ENCODE measurements at places on chromosomes 2 and 18. TPM values are rescaled to one million over a fixed set of nuclear protein-coding genes. Genes with fewer than 3 reads are reported as not detected.

ADRA2B gene
- 1.1 TPM for total RNA-seq

DNA sequence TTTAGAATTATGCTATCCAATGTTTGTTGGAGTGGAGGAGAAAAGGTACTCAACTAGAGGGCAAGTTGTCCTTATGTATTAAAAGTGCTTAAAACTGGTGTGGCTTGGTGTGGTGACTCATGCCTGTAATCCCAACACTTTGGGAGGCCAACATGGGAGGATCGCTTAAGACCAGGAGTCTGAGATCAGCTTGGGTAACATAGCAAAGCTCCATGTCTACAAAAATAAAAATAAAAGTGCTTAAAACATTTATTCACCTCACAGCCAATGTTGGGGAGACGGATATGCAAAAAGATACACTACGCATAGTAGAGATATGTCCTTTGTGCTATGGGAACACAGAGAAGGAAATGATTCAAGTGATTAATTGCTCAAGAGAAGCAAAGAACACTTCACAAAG is 19.3 kb upstream of the TNFAIP6 start:
- DNase-seq = no peak

GRCh38 chr18:80143881-80144280 is 34.8 kb downstream of the ADNP2 start:
- DNase-seq = no peak

GRCh38 chr2:67799886-67800285 is 262.9 kb downstream of the C1D start:
- no peak for DNase-seq

DNA sequence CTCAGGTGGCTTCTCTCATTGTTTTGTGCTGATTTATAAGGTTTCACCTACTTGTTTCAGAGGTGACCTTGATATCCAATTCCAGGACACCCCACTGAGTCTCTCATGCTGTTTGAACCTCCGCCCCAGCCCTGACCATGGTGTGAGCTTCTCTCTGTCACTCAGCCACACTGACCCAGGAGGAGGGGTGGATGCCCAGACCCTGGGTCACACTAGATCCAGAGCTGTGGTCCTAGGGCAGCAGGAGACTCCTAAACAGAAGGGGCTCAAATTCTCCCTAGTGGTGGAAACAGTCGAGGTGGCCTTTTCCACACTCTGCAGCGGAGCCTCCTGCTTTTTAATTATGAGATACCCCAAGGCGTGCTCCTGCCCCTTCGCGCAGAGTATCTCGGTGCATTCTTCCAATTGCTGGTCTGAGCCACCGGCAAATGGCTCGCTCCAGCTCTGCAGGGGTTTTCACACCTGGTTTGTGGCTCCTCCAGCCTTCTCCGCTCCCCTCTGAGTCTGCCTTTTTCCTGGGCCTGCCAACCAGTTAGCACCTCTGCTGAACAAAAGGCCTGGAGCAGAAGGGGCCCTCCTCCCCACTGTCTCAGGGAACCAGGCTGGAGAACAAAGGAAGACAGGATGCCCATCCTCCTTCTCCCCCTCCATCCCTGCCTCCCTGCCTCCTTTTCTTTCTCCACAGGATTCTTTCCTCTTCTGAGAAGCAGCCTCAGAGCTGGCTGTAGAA is 147.3 kb upstream of the SPRED2 start:
- no peak for DNase-seq

Measured in ureter (tissue), 1 donor.